ENCODE measurements at places on chromosomes 2 and 18. TPM values are rescaled to one million over a fixed set of nuclear protein-coding genes. Genes with fewer than 3 reads are reported as not detected.

GRCh38 chr2:29923110-29923721 lies 1.8 kb upstream of the ALK start:
- no peak for DNase-seq

DNA sequence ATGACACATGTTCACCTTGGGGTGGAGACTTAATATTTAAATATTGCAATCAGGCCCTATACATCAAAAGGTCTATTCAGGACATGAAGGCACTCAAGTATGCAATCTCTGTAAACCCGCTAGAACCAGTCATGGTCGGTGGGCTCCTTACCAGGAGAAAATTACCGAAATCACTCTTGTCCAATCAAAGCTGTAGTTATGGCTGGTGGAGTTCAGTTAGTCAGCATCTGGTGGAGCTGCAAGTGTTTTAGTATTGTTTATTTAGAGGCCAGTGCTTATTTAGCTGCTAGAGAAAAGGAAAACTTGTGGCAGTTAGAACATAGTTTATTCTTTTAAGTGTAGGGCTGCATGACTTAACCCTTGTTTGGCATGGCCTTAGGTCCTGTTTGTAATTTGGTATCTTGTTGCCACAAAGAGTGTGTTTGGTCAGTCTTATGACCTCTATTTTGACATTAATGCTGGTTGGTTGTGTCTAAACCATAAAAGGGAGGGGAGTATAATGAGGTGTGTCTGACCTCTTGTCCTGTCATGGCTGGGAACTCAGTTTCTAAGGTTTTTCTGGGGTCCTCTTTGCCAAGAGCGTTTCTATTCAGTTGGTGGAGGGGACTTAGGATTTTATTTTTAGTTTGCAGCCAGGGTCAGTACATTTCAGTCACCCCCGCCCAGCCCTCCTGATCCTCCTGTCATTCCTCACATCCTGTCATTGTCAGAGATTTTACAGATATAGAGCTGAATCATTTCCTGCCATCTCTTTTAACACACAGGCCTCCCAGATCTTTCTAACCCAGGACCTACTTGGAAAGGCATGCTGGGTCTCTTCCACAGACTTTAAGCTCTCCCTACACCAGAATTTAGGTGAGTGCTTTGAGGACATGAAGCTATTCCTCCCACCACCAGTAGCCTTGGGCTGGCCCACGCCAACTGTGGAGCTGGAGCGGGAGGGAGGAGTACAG lies 108.1 kb downstream of the XRCC5 start:
- no peak for DNase-seq

DNA sequence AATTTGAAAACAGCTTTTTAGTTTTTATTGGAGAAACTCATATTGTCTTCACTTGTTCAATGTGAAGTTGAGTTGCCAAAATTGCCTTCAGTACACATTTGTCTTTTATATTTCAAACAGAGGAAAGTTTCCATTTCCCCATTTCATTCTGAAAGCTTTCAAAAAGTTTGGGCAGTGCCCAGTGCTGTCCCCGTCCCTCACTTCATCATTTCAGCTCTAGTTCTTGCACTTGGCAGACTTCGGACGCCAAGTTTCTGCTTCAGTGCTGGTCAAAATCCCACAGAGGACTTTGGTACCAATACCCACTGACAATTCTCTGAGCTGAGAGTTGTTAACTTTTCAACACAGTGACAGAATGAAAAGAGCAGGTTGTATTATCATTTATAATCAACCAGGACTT lies 43.4 kb upstream of the AQP4 start:
- DNase-seq = no peak

COL6A3 gene
- 264 TPM for total RNA-seq

DNA sequence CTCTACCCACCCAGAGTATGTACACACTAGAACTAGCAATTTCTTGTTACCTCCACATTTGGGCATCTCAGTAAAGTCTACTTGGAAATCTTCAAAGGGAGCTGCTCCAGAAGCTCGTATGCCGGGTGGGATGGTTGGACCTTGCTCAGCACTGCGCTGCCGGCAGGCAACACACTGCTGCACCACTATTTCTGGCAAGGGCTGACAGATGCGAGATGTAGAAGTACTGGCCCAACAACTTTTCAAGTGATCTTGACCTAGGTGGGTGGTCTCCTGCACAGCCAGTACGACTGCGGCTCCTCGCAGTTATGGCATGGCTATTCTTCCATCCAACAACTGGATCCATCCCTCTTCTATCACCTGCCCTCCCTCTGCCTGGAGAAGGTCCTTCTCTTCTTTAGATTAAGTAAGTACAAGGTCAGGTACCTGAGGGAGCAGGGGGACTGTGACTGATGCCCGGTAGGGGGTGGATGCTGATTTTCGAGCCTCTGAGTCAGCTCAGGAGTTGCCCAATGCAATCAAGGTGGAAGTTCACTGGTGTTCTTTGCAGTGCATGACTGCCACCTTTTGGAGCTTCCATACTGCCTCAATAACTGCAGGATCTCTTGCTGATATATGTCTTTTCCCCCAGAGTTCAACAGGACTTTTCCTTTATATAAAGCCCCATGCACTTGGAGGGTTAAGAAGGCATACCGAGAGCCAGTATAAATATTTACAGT lies 100.4 kb upstream of the SLC1A4 start:
- no peak for DNase-seq

- no peak for DNase-seq
These were observed 42.4 kb downstream of the MBD2 start for GRCh38 chr18:54181856-54182602.

GRCh38 chr2:152694161-152694661 lies 23.1 kb downstream of the PRPF40A start:
- DNase-seq = no peak

DNA sequence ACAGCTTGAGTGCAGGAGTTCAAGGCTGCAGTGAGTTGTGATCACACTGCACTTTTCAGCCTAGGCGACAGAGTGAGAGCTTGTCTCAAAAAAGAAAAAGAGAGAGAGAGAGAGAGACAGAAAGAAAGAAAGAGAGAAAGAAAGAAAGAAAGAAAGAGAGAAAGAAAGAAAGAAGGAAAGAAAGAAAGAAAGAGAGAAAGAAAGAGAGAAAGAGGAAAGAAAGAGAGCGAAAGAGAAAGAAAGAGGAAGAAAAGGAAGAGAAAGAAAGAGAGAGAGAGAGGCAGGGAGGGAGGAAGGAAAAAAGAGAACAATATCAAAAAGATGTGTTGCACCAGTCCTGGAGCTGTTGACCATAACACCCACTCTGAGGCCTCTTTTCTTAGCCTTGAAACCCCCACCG lies 89.8 kb upstream of the MBOAT2 start:
- DNase-seq = no peak

SERPINB12 gene
- total RNA-seq = not detected

TMEM163 gene
- not detected for total RNA-seq

- no peak for DNase-seq
These were observed 292.4 kb downstream of the SP3 start for GRCh38 chr2:173672573-173673340.

DNA sequence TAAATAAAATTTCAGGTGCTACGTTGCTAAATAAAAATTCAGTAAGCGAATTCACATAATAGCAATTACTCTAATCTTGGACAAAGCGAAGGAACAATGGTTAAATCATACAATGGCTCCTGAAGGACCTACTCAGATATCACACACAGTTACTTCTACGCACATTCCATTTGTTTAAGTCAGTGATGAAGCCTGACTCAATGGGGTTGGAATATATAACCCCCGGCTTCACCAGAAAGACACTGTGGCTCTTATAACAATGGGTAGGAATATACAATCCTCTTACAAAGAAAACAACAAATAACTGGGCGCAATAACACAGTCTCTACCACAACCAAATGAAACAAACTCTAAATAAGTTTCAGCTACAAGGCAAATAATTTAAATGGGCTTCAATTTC lies 349.5 kb downstream of the IRS1 start:
- no peak for DNase-seq

- DNase-seq = no peak
These were observed 59.0 kb upstream of the KLHL14 start for GRCh38 chr18:32831781-32832180.

CXCR1 gene
- total RNA-seq = not detected
